ENCODE measurements at places on chromosomes 6 and 20. TPM values are rescaled to one million over a fixed set of nuclear protein-coding genes. Genes with fewer than 3 reads are reported as not detected.

CCR6 gene
- total RNA-seq: not detected

CLVS2 gene
- not detected for total RNA-seq

DNA sequence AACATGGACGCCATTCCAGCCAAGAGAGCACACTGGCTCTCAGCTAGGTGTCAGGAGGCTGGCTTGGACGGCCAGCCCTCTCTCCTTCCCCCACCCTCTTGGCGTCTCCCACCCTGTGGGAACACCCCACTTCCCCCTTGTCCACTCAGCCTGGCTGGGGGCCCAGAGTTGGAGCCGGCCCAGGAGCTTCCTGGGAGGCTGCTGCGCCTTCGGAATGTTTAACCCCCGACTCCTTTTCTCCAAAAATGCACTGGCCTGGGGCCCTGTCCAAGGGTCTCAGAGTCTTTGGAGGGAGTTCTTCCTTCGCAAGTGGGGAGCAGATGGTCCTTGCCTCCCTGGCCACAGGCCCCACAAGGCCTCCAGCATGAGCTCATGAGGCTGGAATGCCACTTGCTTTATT lies 4.1 kb downstream of the ADAM33 start:
- peak overlapping the region; percentile 13 for H3K27ac ChIP-seq
- no peak overlapping the region for H3K4me3 ChIP-seq
- peaks cover 80% of the 10 kb centered on the region for H3K27me3 ChIP-seq
- DNase-seq: no peak
- no peaks in the 10 kb centered on the region for H3K36me3 ChIP-seq
- peaks cover 3% of the 10 kb centered on the region for H3K4me1 ChIP-seq

GRCh38 chr20:9319687-9320384 lies 194.6 kb upstream of the LAMP5 start:
- H3K27me3 ChIP-seq: no peaks in the 10 kb centered on the region
- H3K4me3 ChIP-seq: no peak overlapping the region
- peaks cover 15% of the 10 kb centered on the region for H3K4me1 ChIP-seq
- peak overlapping the region; percentile 14 for H3K27ac ChIP-seq

Measured in left lung (tissue), 14 donors.